ENCODE measurements at places on chromosomes 12 and 14.

- no peak for DNase-seq
These were observed 1.4 kb downstream of the C1RL start for GRCh38 chr12:7107636-7108002.

GRCh38 chr14:94406910-94407309, 18.5 kb upstream of the SERPINA1 start:
- no peak for DNase-seq

- DNase-seq = no peak
These were observed 27.4 kb downstream of the RAB21 start for GRCh38 chr12:71782017-71782416.

DNA sequence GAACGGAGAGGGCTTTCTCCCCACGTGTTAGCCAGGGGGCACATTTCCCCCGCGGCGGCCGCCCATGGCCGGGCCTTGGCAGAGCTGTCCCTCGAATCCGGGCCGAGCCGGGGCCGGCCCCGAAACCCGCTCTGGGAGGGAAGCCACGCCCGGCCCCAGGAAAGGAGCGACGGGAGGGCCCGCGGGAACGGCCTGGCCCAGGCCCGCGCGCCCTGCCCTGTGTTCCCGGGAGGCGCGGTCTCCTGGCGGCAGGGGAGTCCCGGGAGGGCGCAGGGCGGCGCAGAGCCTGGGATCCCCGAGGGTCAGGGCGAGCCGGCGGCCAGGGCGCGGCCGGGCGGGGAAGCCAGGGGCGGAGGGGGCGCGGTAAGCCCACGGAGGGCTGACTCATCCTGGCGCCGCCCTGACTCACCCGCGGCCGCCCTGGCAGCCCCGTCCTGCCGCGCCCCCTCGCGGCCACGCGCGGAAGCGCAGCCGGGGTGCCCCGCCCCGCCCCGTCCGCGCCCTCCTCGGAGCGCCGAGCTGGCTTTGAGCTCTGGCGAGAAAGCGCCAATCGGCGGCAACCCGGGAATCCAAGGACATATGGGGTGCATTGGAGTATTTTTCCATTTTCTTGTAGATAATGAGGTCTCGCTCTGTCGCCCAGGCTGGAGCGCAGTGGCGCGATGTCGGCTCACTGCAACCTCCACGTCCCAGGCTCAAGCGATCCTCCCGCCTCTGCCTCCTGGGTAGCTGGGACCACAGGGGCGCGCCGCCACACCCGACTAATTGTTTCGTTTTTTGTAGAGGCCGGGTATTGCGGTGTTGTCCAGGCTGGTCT, 31.8 kb upstream of the PLEKHG6 start:
- peak; percentile 44 for DNase-seq

All from substantia nigra (tissue), 51 donors.